ENCODE measurements at places on chromosomes 12 and 14.
A peak's percentile ranks its signal among the peaks of the same experiment; 100 is the strongest.

DNA sequence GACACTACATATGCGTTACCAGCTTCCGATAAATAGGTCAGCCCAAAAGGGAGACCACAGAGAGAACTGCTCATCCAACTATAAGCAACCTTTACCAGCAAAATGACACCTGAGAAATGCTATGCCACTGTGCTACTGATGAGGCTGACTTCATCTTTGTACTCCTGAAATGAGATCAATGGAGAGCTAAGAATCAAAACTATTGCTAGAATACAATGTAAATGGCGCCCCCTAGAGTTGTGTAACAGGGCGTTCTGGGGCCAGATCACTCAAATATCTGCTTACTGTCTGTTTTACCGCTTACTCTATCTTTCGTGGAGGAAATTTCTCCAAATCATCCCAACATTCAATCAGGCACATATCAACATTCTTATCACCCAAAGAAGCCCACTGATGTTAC lies 4.6 kb downstream of the ZNF384 start:
- DNase-seq, result peak; percentile 57

- DNase-seq, result no peak
Observed at GRCh38 chr12:131989021-131989420, 39.3 kb downstream of the EP400 start.

- no peak for DNase-seq
Observed at GRCh38 chr12:9669534-9669933, at the start of gene CLEC2D. TSS of gene CLEC2D (plus strand) at chr12:9669713. CDS start at chr12:9669735, 22 bp downstream.

- DNase-seq, result no peak
Observed at GRCh38 chr14:24430682-24431568, 1.2 kb downstream of the KHNYN start.

DNA sequence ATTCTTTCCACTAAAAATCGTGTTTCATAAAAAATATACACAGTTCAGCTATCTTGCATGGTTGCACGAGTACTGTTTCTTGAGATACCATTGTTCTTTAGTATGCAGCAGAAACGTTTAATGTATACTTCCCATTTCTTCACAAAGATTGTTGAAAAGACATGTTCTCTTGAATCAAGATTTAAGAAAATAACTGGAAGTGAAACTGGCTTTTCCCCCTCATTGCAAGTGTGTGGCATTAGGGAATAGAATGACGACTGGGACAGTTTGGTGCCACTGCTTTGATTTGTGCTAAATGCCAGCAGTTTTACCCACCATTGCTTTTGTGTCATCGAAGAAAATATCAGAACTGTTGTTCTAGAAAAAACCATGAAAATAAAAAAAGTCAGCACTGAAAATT lies 20.3 kb upstream of the DHRS2 start:
- no peak for DNase-seq

DNA sequence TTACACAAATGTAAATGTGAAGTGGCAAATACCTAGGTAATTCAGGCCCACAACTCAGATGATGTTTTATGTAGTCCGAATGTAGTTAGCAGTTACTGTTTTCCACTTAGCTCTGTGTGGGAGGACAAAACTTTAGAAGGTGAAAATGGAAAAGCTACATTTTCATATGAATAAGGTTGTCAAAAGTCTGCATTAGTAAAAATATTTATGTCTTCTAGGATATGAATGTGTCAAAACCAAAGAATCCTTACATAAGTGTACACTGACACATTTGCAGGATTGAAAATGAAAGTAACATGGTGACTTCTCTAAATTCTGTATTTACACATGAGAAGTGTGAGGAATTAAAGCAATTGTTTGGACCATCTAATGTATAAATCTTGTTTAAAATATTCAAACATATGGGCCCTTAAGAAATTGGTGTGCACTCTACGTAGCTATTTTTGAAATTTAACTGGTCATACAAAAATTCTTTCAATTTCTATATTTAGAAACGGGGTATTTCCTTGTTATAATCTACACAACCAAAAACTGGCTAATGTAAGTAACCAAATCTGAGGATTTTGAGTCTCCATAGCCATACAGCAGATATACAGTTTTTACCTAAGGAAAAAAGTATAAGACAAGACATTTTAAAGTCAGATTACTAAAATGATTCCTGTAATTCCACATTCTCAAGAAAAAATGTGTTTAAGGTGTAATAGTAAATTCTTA lies 5.4 kb downstream of the CDKN1B start:
- no peak for DNase-seq

DNA sequence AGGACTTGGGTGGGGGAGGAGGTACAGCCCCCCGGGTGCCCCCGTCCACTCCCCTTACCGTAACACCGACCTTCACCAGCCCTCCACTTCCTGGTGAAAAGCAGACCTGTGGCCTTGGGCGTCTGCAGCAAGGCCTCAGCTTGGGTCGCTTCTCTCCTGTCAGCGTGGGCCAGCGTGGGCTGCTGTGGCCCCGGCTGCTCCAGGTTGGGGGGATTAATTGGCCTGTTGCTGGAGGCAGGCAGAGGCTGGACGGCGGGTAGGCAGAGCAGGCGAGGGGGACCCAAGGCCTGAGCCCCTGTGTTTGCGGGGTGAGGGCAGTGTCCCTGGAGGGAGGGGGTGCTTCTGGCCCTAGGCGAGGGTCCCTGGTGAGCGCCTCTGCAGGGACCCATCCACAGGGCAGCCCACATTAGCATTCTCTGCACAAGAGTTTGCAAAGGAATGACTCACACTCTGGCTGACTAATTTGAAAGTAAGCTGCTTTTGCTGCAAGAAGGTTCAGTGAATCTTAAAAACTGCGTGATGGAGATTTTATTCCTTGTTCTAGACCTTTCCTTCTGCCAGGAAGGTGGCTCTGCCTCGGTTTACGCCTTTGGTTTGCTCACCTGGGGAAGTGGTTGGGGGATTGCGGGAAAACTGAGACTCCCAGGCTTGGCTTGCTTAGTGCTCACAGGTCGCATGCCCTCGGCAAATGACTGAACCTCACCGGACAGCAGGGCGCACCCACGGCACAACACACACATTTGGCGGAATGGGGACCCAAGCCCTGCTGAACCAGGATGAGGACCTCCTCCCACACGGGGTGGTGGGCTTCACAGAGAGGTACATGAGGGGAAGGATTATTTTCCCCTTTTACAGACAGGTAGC lies 37.9 kb upstream of the DLK1 start:
- no peak for DNase-seq

- DNase-seq, result no peak
Observed at GRCh38 chr14:42510071-42510470, 903.4 kb downstream of the LRFN5 start.

- DNase-seq, result no peak
Observed at GRCh38 chr14:52852810-52853521, 61.6 kb upstream of the GNPNAT1 start.

- DNase-seq, result no peak
Observed at GRCh38 chr12:41302979-41303403, 114.9 kb downstream of the PDZRN4 start.

DNA sequence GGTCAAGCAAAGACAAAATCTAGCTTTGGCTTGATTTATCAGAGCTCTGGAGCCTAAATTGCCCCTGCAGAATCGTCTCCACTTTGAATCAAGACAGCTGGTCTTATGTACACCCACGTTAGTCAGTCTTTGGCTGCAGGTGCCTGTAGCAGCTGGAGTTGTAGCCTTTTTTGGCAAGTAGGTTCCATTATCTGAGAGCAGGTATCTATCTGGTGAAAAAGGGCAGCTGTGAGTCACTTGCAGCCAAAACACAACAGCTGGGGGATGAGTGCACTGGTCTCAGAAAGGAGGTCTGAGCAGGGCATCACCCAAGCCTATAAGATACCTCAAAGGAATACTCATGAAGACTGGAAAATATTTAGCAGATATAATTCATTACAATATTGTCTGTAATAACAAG lies 43.6 kb upstream of the KCNH5 start:
- DNase-seq, result no peak

- DNase-seq, result peak; percentile 29
Observed at GRCh38 chr12:26524862-26525465, 308.0 kb downstream of the ITPR2 start.

GRCh38 chr14:51652168-51653078 lies 713 bp downstream of the FRMD6 start:
- peak; percentile 55 for DNase-seq

DNA sequence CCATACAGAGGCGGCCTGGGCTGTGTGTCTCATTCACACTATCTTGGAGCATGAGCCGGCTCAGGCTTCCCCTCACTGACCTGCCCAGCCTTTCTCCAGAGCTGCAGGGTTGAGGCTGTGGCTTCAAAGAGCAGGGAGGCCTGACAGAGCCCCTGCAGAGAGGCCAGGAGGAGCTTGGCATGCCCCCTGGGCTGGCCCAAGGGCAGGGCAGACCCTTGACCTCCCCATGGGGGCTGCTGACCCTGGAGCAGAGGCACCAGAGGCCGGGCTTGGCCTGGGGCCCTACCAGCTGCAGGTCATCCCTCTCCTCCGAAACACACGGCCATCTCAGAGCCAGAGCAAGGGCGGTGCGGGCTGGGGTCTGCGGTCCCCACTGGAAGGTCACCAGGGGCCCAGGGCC lies 46.6 kb upstream of the FZD10 start:
- no peak for DNase-seq

- DNase-seq, result no peak
Observed at GRCh38 chr12:122946690-122947341, 19.4 kb downstream of the ABCB9 start.
